ENCODE measurements at places on chromosomes 13 and 19. TPM values are rescaled to one million over a fixed set of nuclear protein-coding genes. Genes with fewer than 3 reads are reported as not detected.

The PTPRH gene
- 0.39 TPM for total RNA-seq

The JSRP1 gene
- total RNA-seq = not detected

The PINLYP gene
- 0.58 TPM for total RNA-seq

The FUT2 gene
- not detected for total RNA-seq

The SLC1A6 gene
- not detected for total RNA-seq

The PSG2 gene
- total RNA-seq = not detected

The FLT3 gene
- total RNA-seq = not detected

The DNAAF3 gene
- total RNA-seq = 2.0 TPM

The ZNF439 gene
- total RNA-seq = not detected

The CABP5 gene
- not detected for total RNA-seq

The PLVAP gene
- total RNA-seq = not detected

The CRB3 gene
- not detected for total RNA-seq

The MYH14 gene
- not detected for total RNA-seq

The SMAD9 gene
- 2.1 TPM for total RNA-seq

The CYP2A7 gene
- not detected for total RNA-seq

- no peak for DNase-seq
These were observed 6.6 kb downstream of the EPS8L1 start for GRCh38 chr19:55082020-55082851.

DNA sequence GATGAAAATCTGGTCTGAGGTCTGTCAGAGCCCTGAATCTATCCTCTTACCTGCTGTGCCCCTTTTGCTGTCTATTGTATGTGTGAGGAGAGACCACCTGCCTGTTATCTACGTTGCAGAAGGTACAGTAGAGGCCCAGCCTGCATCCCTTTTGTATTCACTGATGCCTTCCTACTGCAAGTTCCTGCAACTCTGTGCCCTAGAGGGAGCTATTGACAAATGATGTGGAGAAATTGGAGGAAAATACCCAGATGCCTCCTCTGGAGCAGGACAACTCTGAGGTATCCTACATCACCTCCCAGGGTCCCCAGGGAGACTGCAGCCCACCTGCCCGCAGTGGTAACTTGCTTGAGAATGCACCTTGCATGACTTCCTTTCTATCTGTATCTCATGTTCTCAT is 33.7 kb downstream of the SIAH3 start:
- DNase-seq = no peak

- no peak for DNase-seq
These were observed 37.2 kb downstream of the ZC3H13 start for GRCh38 chr13:46015366-46015765.

GRCh38 chr19:47429140-47429793 is 9.9 kb upstream of the MEIS3 start:
- no peak for DNase-seq

- no peak for DNase-seq
These were observed 289.5 kb downstream of the SHISA2 start for GRCh38 chr13:25762281-25762680.

GRCh38 chr13:19665427-19665859 is 32.0 kb downstream of the MPHOSPH8 start:
- DNase-seq = no peak

GRCh38 chr19:1491849-1492170 is 829 bp downstream of the REEP6 start:
- DNase-seq = no peak

GRCh38 chr13:19607523-19608078 is 25.9 kb upstream of the MPHOSPH8 start:
- DNase-seq = no peak

- no peak for DNase-seq
These were observed 65.5 kb downstream of the DPY19L3 start for GRCh38 chr19:32471095-32471494.

GRCh38 chr19:50897191-50897607 is 14.0 kb downstream of the KLK4 start:
- DNase-seq = no peak

- no peak for DNase-seq
These were observed 2.1 kb downstream of the PCDH9 start for GRCh38 chr13:67228031-67228430.

GRCh38 chr13:30108913-30109237 is 198.5 kb downstream of the KATNAL1 start:
- DNase-seq = no peak

DNA sequence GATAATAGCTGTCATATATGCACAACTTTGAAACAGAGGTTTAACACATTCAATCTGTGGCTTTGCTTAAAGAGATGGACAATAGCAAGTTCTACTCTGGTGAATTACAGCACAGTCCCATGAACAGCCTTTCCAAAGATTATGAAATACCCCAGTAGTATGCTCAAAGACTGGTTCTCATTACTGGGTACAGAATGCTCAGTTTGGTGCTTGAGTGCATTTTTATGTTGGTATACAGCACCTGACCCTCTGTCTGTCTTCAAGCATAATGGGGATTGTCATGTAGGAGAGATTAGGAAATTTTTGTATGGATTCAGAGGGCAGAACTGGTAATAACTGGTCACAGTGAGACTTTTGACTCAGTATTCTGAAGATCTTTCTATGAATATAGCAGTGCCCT is 7.6 kb downstream of the LMO7 start:
- no peak for DNase-seq

DNA sequence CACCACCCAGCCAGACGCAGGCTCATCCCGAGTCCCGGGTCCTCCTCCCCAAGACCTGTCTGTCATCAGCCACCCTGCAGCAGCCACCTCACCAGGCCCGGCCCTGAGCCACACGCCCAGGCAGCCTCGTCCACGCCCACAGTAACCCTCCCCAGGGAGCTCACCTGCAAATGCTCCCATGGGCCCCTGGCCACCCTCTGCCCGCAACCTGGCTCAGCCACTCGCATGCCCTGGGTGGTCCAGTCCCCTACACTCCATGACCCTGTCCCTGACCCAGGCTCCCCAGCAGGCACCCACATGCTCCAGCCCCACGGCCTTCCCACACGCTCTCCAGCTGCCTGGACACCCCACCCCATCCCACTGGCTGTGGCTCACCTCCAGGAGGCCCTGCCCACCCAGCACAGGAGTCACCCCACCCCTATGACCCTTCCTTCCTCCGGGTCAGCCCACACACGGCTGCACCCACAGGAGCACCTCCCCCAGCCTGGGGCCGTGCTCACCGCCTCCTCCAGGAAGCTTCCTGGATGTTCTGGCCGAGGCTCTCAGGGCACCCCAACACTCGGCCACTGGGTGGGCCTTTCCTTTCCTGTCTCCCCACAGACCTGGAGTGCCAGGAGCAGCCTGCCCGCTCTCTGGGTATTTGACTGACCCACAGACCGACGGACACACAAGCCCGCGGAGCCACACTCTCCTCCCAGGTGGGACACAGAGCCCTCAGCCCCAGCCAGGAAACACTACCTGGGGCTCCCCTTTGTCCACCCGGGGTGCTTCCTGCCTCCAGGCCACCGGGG is 3.6 kb downstream of the TMEM259 start:
- no peak for DNase-seq

- no peak for DNase-seq
These were observed 228.3 kb downstream of the TUBA3C start for GRCh38 chr13:18953139-18953930.

DNA sequence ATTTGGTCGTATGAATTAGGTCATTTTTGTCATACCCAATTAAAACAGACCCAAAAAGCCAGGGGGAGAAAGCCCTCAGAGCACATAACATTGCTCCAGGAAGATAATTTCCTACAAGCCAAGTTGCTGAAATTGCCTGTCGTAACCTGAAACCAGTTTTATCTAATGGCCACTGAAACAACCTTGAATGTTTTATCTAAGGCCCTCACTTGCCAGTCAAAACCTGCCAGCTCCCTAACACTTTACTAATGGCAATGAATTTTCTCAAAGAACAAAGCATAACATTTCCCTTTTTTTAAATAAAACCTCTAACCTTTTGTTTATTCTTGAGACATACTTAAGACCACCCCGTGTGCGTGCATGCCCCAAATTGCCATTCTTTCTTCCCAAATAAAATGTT is 496.2 kb upstream of the KLHL1 start:
- DNase-seq = no peak

GRCh38 chr19:9863759-9864158 is 28.6 kb downstream of the PIN1 start:
- DNase-seq = no peak

DNA sequence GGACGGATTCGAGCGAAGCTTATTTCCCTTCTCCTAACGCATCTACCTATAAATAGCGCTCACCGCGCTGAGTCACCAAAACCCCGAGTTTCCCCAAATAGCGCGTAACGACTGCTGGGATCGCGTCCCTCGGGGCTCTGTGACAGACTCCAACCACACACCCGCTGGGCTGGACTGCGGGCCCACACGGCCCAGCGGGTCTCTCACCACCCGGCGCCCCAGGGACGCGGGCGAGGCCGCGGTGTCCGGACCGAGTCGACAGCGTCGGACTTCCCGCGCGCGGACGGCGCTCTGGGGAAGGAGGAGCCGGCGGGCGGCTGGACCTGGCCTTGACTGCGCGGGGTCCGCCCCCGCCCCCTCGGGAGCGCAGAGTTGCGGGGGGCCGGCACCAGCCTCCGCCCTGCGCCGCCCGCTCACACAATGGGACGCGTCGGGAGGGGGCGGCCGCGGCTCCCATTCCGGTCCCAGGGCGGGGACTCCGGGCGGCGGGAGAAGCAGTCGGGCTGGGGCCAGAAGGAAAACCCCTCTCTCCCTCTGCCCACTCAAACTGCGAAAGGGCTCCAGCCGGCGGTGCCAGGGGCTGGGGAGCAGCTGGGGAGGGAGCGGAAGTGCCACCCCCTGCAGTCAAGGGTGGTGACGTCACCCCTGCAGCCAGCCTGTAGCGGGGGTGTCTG is 108.8 kb downstream of the KCNRG start:
- peak; percentile 96 for DNase-seq

GRCh38 chr19:30090476-30090875 is 148.4 kb downstream of the URI1 start:
- no peak for DNase-seq

GRCh38 chr13:77820431-77821149 is 98.0 kb downstream of the EDNRB start:
- no peak for DNase-seq

- no peak for DNase-seq
These were observed 62.9 kb upstream of the KLF2 start for GRCh38 chr19:16261584-16262368.

GRCh38 chr13:27023385-27024073 is 148.1 kb downstream of the USP12 start:
- no peak for DNase-seq

- peak; percentile 52 for DNase-seq
These were observed 302.8 kb downstream of the TEX29 start for GRCh38 chr13:111623208-111623607.

DNA sequence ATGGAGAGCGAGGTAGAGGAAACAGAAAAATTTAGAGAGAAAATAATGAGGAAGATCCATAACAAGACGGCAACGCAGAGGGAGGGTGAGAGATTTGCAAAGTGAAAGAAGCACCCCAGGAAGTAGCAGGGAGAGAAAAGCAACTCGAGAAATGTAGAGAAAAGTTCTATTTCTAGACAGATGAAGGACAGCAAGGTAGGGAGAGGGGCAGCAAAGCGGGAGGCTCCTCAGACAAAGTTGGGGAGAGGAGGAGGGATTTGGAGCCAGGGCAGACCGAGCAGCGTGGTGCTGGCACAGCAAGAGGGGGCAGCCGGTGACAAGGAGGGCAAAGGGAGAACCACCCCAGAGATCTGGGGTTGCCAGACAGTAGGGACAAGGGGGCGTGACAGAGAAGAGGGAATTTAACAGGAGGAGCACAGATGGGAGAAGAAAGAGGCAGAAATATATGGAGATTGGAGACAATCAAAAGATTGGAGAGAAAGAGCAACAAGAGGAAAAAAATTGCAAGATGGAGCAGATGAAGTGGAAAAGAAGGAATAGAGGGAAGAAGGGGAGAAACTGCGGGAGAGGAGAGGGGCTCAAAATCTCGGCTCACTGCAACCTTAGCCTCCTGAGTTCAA is 989 bp downstream of the ZNF766 start:
- DNase-seq = peak; percentile 4

DNA sequence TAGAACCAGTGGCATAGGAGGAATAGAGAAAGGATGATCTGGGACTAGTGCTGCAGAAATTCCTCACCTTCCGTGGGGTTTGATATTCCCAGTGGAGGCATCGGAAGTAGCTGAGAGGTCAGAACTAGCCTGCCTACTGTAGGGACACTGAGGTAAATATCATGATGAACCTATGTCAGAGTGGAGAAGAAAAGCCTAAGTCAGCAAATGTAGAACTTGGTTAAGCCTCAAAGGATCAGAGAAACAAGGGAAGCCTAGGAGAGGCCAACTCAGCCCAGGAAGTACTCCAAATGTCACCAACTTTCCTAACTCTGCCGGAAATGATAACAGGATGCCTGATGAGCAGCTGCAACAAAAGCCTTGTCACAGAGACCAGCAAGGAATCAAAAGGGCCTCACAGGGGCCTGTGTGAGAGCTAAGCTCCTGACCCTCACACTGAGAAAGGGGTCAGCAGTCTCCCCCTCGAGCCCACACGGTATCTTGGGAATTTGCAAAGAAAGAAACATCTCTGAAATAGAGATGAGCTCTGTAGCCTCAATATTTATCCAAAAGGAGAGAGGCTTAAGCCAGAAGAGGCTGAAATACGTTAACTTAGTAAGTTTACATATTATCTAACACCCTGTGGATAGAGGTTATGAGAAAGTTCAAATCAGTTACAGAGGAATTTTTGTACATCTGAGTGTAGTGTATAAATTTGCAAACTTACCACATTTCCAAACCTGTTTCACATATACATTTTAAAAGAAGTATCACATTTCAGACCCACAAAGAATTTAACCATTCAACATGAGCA is 1064.3 kb downstream of the DIAPH3 start:
- DNase-seq = no peak

- no peak for DNase-seq
These were observed 49.6 kb downstream of the MYO9B start for GRCh38 chr19:17125062-17125727.

DNA sequence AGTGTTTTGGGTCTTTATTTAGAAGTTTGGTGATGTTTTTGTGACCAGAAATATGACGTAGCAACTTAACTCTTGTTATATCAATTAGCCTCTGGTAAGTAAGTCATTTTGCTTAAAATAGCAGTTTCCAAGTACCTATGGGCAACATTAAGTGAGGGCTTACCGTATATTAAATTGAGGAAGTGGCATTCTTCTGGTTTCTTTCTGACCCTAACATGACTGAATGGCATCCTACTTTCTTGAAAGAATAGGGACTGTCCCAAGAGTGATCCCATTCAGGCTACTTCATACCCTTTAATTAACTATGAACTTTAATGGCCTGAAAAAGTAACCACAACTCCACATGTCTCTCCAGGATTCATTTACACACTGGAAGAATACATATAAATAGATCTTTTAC is 106.6 kb downstream of the MZT1 start:
- no peak for DNase-seq

GRCh38 chr13:27792393-27793218 is at the start of gene GSX1:
TSS of gene GSX1 (plus strand) at chr13:27792483. CDS start at chr13:27792691, 208 bp downstream.
- peak; percentile 34 for DNase-seq

DNA sequence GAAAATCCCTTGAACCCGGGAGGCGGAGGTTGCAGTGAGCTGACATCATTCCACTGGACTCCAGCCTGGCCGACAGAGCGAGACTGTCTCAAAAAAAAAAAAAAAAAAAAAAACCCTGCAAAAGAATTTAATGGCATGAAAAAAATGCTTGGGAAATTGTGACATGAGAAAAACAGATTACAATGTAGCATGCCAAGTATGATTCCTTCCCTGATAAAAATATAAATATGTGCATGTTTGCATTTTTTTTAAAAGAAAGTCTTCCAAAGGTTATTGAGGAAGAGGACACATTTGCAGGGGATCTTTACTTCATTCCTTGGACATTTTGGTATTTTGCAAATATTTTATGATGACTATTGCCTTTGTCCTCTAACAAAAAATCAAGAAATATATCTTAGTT is 14.5 kb upstream of the ZBTB32 start:
- no peak for DNase-seq

GRCh38 chr19:47082493-47082892 is 31.1 kb downstream of the ZC3H4 start:
- DNase-seq = no peak
